Heart right ventricle (tissue), 16 donors: ENCODE measurements at places on chromosomes 12 and 14. TPM values are rescaled to one million over a fixed set of nuclear protein-coding genes. Genes with fewer than 3 reads are reported as not detected.

- DNase-seq: no peak
These were observed 288.2 kb upstream of the TMPO start for GRCh38 chr12:98227162-98227561.

DNA sequence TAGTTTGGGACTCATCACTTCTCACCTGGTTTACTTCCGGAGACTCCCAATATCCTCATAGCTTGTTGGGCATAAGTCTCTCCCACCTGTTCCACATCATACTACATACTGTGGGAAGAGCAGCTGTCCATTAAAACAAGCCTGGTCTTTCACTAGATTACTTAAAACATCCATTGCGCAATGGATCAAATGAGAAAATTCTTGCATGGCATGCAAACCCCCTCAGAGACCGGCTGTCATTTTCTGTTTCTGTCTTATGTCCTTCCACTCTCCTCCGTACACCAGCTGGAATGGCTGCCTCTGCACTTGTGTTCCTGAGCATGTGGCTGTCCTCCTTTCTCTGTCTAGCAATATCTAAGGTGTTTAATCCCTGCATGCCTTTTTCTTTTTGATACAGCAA, 265.6 kb downstream of the TMEM117 start:
- DNase-seq: no peak

DNA sequence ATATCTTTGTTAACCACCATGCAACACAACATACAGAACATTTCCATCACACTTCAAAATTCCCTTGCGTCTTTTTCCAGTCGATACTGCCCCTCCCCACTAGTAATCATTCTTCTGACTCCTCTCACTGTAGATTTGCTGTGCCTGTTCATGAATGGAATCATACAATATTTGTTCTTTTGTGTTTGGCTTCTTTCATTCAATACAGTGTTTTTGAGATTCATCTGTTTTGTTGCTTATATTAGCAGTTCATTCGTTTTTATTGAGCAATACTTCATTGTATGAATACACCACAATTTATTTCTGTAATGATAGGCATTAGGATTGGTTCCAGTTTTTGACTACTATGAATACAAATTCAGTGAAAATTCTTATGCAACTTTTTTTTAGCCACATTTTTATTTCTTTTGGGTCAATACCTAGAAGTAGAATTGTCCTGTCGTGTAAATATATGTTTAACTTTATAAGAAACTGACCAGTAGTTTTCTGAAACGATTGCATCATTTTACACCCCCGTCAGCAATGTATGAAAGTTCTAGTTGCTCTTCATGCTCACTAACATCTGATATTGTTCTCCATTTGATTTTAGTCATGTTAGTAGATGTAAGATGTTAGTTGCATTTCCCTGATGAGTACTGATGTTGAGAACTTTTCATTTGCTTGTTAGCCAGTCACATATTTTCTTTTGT, 127.5 kb downstream of the TGFB3 start:
- DNase-seq: no peak

GRCh38 chr14:83461521-83461920, 1927.9 kb upstream of the SEL1L start:
- DNase-seq: no peak

DNA sequence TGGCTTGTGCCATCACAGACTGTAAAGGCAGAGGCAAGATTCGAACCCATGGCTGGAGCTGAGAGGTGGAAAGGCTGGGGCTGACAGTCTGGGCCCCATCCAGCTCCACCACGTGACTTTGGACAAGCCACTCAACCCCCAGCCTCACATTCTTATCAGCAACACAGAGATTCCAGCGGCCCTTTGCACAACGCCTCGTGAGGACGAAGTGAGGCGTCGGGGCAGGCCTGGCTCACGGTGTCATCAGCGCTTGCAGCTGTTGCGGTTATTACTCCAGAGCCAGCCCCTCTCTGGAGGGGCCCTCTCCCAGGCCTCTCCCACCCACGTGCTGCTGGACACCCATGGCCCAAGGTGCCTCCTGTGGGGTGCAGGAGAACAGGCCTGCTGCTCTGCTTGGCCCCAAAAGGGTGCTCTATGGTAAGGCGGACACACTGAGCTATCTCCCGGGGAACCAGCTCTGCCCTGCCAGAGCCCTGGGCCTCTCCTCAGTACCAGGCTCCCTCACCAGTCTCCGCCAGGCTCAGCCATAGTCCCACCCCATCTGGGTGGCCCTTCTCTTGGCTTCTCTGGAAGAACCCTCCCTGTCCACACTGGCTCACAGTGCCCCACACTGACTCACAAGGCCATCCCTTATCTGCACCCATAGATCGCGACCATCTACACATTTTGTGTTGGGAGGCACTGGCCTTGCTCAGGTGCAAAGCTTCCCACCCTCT, 21.1 kb downstream of the CHGA start:
- DNase-seq: no peak

GRCh38 chr12:41514021-41514777, 326.1 kb downstream of the PDZRN4 start:
- DNase-seq: no peak

GRCh38 chr14:31137214-31137889, 70.2 kb downstream of the HECTD1 start:
- DNase-seq: no peak

- no peak for DNase-seq
These were observed 62.5 kb downstream of the CCDC88C start for GRCh38 chr14:91354979-91355685.

HOXC6 gene
- 0.03 TPM for polyA plus RNA-seq

KRT79 gene
- 0.30 TPM for polyA plus RNA-seq

IAPP gene
- not detected for polyA plus RNA-seq

KCNMB4 gene
- 2.6 TPM for polyA plus RNA-seq

CNTN1 gene
- 0.15 TPM for polyA plus RNA-seq
